ENCODE measurements at places on chromosomes 4 and X.
A peak's percentile ranks its signal among the peaks of the same experiment; 100 is the strongest.

DNA sequence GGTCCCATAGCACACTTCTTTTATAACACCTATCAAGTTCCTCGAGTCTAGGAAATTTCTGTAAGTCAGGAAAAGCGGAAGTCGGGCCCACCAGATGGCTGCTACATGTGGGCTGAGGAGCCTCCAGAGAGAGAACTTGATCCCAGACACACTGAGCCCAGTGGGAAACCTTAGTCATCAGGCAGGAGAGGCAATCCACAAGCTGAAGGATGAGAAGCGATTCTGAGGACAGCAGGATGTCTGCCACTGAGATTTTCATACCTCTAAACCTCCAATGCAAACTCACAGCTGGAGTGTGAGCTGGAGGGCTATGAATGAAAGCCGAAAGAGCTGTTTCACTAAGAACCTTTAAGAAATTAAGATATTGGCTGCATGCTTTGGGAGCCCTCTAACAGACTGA lies 52.6 kb upstream of the PDHA1 start:
- DNase-seq: no peak

GRCh38 chr4:104593019-104593418 lies 98.3 kb upstream of the CXXC4 start:
- no peak for DNase-seq

- DNase-seq: peak; percentile 67
Measured at GRCh38 chrX:132022967-132023895, at the start of gene STK26. Gene STK26 (plus strand): TSS chrX:132023302. CDS start chrX:132023618, 316 bp downstream.

- no peak for DNase-seq
Measured at GRCh38 chr4:138832563-138832962, 183.0 kb upstream of the NOCT start.

DNA sequence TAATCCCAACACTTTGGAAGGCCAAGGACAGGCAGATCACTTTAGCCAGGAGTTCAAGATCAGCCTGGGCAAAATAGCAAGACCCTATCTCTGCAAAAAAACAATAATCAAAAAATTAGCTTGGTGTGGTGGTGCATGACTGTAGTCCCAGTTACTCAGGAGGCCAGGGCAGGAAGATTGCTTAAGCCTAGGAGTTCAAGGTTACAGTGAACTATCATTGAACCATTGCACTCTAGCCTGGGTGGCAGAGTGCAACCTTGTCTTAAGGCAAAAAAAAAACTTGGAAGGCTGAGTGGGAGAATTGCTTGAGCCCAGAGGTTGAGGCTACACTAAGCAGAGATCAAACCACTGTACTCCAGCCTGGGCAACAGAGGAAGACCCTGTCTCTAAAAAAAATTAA lies 5.2 kb upstream of the FRYL start:
- DNase-seq: no peak

DNA sequence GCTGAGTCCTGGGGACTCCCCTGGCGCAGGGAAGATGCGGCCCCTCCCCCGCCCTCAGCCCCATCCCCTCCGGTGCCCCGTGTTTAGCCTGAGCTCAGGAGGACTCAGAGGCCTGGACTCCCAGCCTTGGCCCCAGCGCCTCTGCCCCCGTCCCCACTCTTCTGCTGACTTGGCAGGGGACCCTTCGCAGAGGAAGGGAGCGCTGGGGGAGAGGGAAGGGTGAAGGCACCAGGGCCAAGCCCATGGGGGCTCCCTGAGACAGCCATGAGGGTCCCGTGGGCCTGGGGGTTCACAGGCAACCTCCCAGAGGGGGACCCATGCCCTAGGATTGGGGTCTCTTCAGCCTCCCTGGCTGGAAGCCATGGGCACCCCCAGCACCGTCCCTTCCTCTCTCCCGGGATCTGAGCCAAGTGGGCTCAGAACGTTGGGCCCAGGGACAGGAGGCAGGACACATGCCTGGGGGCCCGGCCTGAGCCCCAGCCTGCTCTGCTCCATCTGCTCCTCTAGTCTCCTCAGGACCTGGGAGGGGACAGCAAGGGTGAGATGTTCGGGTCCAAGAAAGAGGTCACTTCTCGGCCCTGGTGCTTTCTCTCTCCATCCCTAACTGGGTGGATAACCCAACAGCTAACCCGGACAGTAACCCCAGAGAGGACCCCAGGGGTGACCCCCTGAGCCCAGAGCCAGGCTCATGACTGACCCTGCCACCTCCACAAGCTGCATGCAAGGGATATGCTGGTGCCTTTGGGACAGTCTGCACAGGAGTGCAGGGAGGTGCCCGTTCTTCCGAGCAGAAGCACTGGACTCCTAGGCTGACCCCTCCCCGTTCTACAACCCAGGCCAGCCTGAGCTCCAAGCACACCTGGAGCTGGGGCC lies 1.5 kb upstream of the CPLX1 start:
- no peak for DNase-seq

GRCh38 chr4:116906758-116907157 lies 178.6 kb downstream of the TRAM1L1 start:
- DNase-seq: no peak

- peak; percentile 84 for DNase-seq
Measured at GRCh38 chr4:41256740-41257256, at the start of gene UCHL1. Gene UCHL1 (plus strand): TSS chr4:41256928. CDS start chr4:41256977, 49 bp downstream.
